ENCODE measurements at places on chromosomes 4 and X.

GRCh38 chr4:165627548-165627947 lies 245.5 kb upstream of the TLL1 start:
- no peak for DNase-seq

GRCh38 chr4:104848597-104849225 lies 298.0 kb upstream of the TET2 start:
- DNase-seq, result no peak

- no peak for DNase-seq
Observed at GRCh38 chrX:132118358-132118757, 9.5 kb downstream of the FRMD7 start.

- DNase-seq, result peak; percentile 55
Observed at GRCh38 chr4:182916483-182917181, 554 bp downstream of the DCTD start.

- no peak for DNase-seq
Observed at GRCh38 chr4:111755571-111755970, 389.7 kb upstream of the FAM241A start.

- no peak for DNase-seq
Observed at GRCh38 chr4:173328236-173328901, 5.8 kb downstream of the HMGB2 start.

Measured in stimulated activated CD4-positive, alpha-beta T cell treated with anti-CD3 and anti-CD28 coated beads, Interleukin-2, amount 100 ng/mL, for 24 hours (primary cell).